T-helper 1 cell (primary cell): ENCODE measurements at places on chromosomes 3 and 15.

GRCh38 chr3:71497367-71497897, 86.1 kb downstream of the FOXP1 start:
- DNase-seq = no peak

DNA sequence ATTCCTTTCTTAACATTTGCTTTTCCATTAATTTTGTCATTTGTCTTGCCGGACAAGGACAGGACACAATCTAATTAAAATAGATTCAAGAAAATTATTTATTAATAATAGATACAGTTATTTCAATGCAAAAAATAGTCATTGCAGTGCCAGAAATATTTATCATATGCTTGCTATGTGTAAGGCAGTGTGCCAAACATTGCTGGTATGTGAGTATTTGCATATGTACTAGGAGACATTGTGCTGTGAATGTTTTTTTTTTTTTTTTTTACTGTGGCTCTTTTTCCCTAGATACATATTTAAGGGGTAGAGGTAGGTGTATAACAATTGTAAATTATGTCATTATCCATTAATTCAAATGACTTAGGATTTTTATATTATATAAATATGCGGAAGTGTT, 23.3 kb downstream of the SPRED1 start:
- no peak for DNase-seq

GRCh38 chr15:100059521-100059920, 282.3 kb downstream of the ADAMTS17 start:
- no peak for DNase-seq

GRCh38 chr3:178198329-178198728, 337.9 kb upstream of the KCNMB2 start:
- no peak for DNase-seq
